ENCODE measurements at places on chromosomes 4 and X.
A peak's percentile ranks its signal among the peaks of the same experiment; 100 is the strongest.

- DNase-seq = no peak
These were observed 31.9 kb downstream of the DTHD1 start for GRCh38 chr4:36313301-36313700.

- no peak for DNase-seq
These were observed 13.9 kb downstream of the TMSB4X start for GRCh38 chrX:12988797-12989196.

GRCh38 chrX:16852617-16853179, 17.5 kb downstream of the RBBP7 start:
- DNase-seq = no peak

DNA sequence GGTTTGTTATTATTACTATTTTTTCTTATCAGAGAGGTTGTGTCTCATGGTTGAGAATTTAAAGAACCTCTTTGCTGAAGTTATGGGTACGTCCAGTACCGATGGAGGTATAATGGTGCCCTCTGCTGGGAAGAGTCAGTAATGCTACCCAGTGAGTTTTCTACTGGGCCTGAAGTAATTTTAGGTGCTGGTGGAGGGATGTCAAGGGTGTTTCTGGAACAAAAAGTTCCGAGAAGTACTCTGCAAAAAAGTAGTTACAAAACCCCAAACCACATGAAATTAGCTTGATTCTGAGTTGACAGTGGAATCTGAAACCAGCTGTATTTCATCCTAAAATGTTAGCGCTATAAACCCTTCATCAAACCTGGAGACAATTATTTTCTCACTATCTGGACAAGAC, 102.5 kb upstream of the MID1 start:
- peak; percentile 45 for DNase-seq

- DNase-seq = no peak
These were observed 406.5 kb downstream of the IQCM start for GRCh38 chr4:149409146-149409545.

- no peak for DNase-seq
These were observed 49.4 kb downstream of the UBA6 start for GRCh38 chr4:67651536-67651935.

GRCh38 chr4:146370841-146371240, 150.9 kb downstream of the SLC10A7 start:
- DNase-seq = no peak

- DNase-seq = no peak
These were observed 10.3 kb downstream of the OCIAD1 start for GRCh38 chr4:48841045-48841827.

GRCh38 chr4:15007201-15007600, 4.9 kb downstream of the CPEB2 start:
- DNase-seq = no peak

GRCh38 chrX:148588649-148589310, 88.4 kb downstream of the AFF2 start:
- no peak for DNase-seq

- DNase-seq = no peak
These were observed 27.8 kb upstream of the PSAPL1 start for GRCh38 chr4:7462509-7462971.

DNA sequence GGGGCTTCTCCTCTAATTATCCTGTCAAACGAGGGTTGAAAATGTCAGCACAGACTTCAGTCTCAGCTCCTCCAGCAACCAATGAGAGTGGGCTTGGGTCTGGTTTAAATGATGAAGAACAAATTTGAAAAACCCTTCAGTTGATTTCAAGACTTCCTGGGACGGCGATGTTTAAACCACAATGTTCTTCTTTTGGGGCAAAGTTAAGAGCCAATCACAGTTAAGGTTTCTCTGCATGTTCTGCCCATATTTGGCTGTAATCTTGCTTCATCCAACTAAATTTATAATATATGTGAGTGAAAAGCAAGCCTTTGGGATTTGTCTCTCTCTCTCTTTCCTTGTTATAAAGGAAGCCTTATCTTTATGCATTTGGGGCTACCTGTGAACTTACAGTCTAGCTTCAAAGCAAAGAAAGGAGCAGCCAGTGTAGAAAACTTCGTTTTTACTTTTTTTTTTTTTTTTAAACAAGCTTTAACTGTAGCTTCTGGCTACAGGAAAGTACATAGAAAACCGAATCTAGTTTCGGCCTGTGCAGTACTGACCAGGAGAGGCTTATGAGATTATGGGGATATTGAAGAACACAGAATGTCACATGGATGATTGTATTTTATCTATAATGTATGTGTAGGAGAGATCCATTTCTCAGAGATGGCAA, 46.8 kb upstream of the FAM9C start:
- DNase-seq = no peak

- no peak for DNase-seq
These were observed 198.8 kb upstream of the DCAF8L1 start for GRCh38 chrX:28180096-28180495.
